ENCODE measurements at places on chromosomes 12 and 14.
A peak's percentile ranks its signal among the peaks of the same experiment; 100 is the strongest.

GRCh38 chr12:52322069-52322468, 871 bp upstream of the KRT83 start:
- no peak for DNase-seq

DNA sequence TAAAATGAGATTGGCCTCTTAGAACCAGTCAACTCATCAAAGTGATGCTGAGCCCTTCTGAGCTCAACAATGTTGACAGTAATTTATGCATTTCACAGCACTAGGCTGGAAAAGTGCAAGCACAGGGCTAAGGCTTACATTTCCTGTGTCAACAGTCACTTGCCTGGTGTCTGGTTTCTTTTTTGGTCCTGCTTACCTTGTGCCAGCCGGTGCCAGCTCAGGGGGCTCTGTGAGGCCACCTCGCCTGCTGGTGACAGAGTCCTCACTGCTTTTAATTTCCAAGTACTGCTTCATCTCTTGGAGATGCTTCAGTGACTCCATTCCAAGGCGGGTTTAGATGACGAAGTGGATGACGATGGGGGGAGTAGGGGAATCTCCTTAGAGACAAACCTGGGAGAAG, 53.1 kb upstream of the KCNA1 start:
- DNase-seq = no peak

DNA sequence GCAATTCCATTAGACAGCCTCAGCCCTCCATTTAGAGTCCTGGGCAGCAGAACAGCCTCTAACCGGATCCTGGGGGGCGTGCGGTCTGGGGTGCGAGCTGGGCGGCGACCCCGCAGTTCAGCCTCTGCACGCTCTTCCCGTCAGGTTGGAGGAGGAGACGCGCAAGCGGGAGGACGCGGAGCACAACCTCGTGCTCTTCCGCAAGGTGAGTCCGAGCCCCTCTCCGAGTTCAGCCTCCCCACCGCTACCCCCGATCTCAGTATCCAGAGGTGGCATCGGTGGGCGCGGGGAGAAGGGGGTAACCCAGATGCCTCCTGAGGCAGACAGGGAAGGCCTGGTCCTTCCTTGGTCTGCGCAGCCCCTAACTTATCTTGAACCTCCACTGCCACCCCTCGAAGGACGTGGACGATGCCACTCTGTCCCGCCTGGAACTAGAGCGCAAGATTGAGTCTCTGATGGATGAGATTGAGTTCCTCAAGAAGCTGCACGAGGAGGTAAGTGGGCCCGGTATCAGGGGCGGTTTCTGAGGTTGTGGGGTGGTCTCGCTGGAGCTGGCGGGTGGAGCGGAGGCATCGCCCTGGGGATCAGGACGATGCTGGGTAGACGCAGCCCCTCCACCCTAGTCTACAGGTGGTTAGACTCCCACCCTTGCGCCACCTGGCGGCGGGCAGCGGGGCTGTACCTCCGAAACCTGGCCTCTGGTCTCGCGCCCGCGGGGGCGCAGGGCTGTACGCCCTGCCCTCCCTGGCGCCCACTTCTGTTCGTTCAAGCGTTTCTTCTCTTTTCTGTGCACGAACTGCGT, 1.3 kb downstream of the PRPH start:
- DNase-seq = peak; percentile 57

GRCh38 chr14:21300892-21301291, 21.0 kb downstream of the RPGRIP1 start:
- peak; percentile 13 for DNase-seq

GRCh38 chr12:59548930-59549329, 46.9 kb upstream of the SLC16A7 start:
- no peak for DNase-seq

DNA sequence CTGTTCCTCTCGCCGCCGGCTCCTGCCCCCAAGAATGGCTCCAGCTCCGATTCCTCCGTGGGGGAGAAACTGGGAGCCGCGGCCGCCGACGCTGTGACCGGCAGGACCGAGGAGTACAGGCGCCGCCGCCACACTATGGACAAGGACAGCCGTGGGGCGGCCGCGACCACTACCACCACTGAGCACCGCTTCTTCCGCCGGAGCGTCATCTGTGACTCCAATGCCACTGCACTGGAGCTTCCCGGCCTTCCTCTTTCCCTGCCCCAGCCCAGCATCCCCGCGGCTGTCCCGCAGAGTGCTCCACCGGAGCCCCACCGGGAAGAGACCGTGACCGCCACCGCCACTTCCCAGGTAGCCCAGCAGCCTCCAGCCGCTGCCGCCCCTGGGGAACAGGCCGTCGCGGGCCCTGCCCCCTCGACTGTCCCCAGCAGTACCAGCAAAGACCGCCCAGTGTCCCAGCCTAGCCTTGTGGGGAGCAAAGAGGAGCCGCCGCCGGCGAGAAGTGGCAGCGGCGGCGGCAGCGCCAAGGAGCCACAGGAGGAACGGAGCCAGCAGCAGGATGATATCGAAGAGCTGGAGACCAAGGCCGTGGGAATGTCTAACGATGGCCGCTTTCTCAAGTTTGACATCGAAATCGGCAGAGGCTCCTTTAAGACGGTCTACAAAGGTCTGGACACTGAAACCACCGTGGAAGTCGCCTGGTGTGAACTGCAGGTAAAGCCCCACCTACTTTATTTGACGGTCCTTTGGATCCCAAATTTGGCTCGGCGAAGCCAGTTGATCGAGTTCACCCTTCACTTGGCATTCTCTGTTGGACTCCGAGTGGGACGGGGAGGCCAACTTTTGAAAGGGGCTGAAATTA, 1.5 kb downstream of the WNK1 start:
- DNase-seq = no peak

- peak; percentile 58 for DNase-seq
These were observed 26.5 kb upstream of the TAMALIN start for GRCh38 chr12:51980051-51980808.

GRCh38 chr12:121966959-121967358, 48.6 kb downstream of the CFAP251 start:
- no peak for DNase-seq

DNA sequence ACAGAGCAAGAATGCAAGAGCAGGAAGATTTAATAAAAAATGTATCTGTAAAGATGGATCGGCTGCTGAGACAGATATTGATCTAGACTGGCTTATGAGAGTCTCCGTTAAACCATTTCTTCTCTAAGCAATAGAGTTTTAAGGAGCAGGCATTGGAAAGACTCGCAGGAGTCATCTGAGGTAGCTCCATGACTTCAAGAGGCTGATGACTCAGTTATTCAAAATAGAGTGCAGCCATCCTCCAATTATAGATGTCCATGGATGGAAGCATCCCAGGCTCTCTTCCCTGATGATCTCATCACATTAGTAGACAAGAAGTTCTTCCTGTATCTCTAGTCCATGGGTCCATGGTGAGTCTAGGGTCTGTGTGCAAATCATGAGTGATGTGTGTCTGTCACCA, 638.3 kb upstream of the TMEM132C start:
- no peak for DNase-seq

DNA sequence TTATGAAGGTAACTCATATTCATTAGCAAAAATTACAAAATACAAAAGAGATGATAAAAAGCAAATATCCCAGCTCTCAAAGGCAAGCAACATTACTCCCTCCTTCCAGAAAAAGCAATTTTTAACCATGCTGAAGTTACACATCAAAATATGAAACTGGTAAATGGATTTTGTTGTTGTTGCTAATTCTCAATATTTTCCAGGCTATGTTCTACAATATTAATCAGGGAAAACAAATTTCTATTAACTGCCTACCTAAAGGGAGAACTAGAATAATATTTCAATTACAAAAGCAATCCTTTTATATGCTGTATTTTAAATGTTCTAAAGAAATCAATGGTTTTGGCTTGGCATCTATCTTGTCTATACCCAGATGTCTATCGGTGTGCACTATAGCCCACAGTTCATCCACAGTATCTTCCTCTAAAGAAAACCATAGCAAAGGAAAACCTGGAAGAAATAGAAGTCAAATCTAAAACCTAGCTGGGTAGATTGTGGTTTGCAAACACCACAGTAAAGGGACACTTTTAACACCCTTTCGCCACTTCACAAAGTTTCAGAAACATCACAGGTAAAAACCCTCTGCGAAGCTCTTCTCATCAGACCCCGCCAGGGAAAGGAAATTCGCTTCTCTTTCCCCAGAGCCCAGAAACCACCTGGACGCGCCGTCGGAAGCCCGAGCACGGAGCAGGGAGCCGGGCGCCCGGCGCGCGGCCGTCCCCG, 32.0 kb downstream of the TC2N start:
- no peak for DNase-seq

GRCh38 chr12:68303850-68304249, 28.3 kb downstream of the MDM1 start:
- no peak for DNase-seq

DNA sequence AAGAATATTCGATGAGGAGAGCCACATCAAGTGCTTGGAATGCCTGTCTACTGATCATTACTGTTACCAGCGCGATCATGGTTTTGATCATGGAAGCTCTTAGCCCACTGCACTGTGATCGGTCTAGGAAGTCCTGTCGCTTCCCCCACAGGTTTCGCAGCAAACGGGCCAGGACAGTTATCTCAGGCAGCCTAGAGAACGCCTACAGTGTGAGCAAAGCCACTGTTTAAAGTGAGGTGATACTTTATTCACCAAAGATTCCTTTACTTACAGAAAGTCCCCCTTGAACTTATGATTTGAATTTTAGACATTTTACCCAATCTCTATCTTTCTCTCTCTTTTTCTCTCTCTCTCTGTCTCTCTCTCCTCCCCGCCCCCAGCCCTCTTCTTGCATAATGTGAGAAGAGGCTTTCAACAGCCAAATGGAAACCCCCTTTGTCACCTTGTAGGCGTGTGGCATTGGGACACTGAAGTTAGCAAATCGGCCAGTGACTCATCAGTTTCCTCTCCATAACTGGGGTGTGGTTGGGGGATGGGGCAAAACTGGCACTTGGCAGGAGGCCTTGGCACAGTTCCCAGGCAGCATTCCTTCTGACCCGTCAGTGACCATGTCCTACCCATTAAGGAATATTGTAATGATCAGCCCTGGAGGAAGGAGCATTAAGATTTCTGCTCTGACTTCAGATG, 214.8 kb downstream of the CHST11 start:
- DNase-seq = peak; percentile 85

DNA sequence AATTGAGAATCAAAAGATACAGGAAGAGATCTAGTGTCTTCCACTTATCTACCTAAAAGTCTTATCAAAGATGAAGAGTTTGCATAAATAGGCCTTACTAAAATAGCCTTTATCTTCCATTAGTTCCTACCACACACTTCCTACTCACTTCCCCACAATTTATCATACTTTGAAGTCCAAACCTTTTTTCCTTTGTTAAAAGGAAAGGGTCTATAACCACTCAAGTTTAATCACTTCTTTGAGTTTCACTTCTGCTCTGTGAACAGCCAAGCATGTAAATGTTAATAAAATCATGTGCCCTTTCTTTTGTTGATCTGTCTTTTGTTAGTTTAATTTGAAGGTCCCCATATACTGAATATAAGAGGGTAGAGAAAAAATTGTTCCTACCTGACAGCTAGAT, 114.5 kb downstream of the PHLDA1 start:
- no peak for DNase-seq

GRCh38 chr14:23936084-23936829, 17.3 kb upstream of the DHRS4 start:
- no peak for DNase-seq

All from activated CD4-positive, alpha-beta T cell treated with anti-CD3 and anti-CD28 coated beads for 24 hours (primary cell).